ENCODE measurements at places on chromosomes 7 and 10.

GRCh38 chr10:74445493-74445892 is 294.5 kb downstream of the ADK start:
- no peak for DNase-seq

- DNase-seq, result no peak
Measured at GRCh38 chr7:22425361-22425760, 68.4 kb upstream of the RAPGEF5 start.

DNA sequence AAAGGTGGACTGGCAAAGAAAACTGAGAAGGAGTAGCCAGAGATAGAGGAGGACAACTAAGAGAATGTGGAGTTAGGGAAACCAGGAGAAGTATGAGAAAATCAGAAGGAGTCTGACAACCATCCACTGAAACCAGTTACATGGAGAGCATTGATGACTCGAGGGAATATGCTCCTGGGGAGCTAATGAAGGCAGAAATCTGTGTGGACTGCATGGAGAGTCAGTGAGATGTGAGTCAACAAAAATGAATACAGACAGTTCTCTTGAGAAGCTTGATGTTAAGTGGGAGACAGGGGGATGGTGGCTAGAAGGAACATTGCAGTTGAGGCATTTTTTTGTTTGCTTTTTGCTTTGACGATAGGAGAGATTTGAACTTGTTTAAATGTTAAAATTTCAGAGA is 34.3 kb upstream of the ZNF32 start:
- no peak for DNase-seq

GRCh38 chr10:94131885-94132284 is 138.2 kb downstream of the PLCE1 start:
- DNase-seq, result no peak

GRCh38 chr7:134098072-134098471 is 29.1 kb upstream of the LRGUK start:
- no peak for DNase-seq

- DNase-seq, result no peak
Measured at GRCh38 chr7:34491899-34492298, 166.1 kb upstream of the NPSR1 start.

- no peak for DNase-seq
Measured at GRCh38 chr7:105782391-105783042, 93.9 kb downstream of the ATXN7L1 start.

GRCh38 chr7:39042670-39043069 is 65.0 kb downstream of the POU6F2 start:
- DNase-seq, result no peak

DNA sequence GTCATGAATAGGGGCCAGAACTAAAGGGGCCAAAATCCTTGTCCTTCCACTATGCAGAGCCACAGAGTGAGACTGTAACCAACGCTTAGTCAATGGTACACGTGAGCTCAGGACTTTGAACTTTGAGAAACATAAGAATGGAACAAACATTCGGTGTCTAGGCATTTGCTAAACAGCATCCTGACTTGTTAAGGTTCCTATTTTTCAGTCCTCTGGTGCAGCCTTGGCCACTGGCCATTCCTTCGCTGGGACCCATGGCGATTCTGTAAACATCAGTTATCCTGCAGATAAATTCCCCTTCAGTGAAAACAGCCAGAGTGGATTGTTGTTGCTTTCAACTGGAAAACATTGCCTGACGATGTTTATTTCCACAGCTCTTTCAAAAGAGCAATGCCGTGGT is 266.8 kb downstream of the SORCS1 start:
- DNase-seq, result no peak

- DNase-seq, result no peak
Measured at GRCh38 chr10:14543046-14543903, 212.6 kb upstream of the FRMD4A start.

GRCh38 chr7:103127006-103127405 is 21.9 kb downstream of the NAPEPLD start:
- DNase-seq, result no peak

- DNase-seq, result peak; percentile 63
Measured at GRCh38 chr7:26667514-26668133, 196.8 kb downstream of the SKAP2 start.

DNA sequence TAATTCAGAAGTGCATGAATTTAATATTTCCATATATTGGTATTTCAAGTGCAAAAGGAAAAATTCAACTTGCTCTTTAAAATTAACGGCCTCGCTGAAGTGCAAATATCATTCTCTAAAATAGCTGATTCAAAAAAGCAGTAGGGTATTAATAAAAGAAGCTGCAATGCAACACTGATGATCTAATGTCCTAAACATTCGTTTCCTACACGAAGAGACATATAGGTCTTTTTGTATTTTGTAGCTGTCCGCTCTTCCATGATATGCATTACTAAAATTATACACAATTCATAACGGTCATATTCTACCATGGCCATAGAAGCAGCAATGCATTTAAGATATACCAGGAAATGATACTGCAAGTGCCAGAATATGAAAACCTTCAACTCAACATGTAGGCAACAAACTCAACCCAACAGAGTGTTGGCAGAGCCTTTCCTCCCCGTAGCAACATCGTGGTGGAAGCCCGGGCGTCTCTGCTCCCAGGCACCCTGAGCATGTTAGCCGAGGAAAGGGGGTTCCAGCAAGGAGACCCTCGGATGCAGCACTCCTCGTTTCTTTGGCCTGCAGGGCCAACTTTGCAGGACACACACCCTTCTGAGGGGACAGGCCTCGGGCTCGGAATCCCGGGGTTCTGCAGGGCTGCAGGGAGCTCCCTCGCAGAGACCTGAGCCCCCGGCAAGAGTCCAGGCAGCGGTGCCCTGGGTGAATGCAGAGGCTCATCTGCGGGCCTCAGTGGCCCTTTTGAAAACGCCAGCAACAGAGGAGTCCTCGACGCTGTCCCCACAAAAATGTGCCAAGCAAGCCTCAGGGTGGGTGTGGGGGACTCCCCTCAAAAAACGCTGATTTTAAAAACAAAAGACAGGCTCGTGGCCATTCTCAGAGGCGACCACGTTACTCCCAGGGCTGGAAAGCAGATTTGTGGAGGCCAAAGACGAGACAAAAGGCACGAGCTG is 1.6 kb downstream of the FAM171A1 start:
- DNase-seq, result no peak

DNA sequence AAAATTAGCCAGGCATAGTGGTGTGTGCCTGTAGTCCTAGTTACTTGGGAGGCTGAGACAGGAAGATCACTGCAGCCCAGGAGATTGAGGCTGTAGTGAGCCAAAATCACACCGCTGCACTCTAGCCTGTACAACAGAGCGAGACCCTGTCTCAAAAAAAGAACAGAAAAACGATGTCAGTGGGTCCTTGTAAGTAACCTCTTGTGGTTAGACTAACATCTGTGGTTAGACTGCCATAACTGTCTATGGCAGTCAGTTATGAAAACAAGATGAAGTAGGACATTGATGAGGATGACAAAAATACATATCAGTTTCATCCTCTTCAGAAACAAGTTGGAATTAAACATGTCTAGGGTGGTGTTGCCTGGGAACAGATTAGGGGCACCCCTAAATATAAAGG is 53.3 kb downstream of the AKAP9 start:
- DNase-seq, result no peak

GRCh38 chr7:150339409-150339809 is 2.0 kb downstream of the RARRES2 start:
- DNase-seq, result no peak

DNA sequence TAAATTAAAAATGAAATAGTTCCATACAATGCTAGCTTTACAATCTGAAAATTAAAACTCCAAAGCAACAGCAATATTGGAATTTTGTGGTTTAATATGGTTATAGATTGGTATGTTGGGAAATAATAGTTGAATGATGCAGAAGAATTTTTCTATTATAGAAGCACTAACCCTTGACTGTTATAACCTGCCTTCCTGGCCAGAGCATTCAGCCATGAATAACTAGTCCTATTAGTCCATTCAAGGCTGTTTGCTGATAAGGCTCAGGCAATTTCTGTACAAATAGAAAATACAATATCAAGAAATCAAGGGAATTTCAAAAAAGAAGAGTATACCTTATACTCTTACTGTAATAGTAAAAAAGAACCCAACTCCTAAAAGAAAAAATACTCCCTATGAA is 101.6 kb upstream of the SP4 start:
- DNase-seq, result no peak

DNA sequence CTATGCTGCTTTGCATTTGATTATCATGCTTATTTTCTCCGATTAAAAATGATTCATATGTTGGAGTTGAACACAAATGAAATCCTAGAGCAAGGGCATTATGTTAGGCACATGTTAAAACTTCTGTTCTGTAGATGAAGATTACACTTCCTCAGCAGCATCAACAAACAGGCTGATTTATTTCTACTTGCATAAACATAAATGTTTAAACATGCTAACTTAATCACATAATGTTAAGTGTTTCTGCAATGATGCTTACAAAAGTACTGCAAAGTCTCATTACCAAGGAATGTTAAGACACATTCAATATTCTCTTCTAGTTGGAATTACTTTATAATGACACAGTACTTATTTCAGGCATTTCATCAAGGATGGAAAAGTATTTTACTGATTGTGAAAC is 770.8 kb downstream of the ANKRD7 start:
- no peak for DNase-seq

DNA sequence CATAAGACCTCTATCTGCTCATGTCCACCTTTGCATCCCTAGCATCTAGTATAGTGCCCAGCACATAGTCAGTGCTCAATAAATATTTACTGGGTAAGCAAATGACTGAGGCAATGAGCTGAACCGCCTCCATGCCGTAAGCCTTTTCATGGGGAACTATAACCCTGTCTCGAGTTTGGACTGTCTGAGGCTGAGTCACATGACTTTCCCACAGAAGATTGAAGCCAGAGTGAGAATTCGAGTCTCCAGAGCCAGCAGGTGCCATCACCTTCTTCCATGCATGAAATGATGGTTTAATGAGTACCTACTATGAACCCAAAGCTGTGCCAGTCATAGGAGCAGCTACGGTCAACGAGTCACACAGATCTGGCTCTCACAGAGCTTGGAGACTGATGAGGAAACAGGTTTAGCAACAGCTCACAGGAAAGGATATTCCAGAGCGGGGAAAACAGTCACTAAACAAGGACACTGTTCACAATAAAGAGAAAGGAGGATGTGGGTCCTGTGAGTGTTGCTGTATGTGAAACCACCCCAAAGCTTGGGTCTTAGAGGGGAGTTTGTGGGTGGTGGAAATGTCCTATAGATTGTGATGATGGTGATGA is 75.2 kb downstream of the TEX36 start:
- no peak for DNase-seq

DNA sequence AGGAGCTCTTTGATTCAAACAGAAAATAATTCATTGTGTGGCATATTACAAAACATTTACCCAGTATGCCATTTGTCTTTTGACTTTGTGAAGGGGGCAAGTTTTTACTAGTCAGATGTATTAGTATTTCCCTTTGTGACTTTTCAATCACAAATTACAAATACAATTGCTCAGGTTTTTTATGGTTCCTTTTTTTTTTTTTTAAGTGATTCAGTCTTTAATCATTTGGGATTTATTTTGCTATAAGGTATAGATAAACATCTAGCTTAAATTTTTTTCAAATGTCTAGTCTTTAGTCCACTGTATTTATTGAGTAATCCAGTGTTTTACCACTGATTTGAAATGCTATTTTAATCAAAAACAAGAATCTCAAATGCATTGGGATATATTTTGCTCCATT is 75.9 kb downstream of the AOAH start:
- no peak for DNase-seq

- DNase-seq, result no peak
Measured at GRCh38 chr10:129279446-129280154, 187.4 kb upstream of the MGMT start.
